ENCODE measurements at places on chromosomes 6 and 20.
A peak's percentile ranks its signal among the peaks of the same experiment; 100 is the strongest.

DNA sequence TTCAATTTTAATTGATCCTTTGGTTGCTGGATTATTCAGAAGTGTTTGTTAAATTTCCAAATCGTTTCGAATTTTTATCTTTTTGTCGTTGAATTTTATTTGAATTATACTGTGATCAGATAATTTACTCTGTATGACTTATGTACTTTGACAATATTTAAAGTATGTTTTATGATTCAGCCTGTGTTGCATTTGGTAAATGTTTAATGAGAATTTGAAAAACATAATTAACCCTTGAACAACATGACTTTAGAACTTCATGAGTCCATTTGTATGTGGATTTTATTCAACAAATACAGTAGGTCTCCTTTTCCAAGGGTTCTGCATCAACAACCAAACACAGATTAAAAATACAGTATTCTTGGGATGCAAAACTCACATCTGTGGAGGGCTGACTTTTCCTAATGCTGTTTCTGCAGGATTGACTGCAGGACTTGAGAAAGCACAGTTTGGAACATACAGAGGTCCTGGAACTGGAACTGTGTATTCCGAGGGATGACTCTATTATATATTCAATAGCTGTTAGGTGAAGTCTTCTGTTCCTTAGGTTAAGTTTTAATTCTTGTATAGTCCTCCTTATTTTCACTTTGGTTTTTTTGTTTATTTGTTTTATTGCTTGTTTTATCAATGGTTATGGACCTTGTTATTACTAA is 40.5 kb downstream of the FAM83B start:
- DNase-seq, result no peak

- no peak for DNase-seq
Measured at GRCh38 chr6:22043284-22043962, 253.4 kb downstream of the PRL start.

GRCh38 chr6:6287415-6287814 is 33.0 kb downstream of the F13A1 start:
- no peak for DNase-seq

DNA sequence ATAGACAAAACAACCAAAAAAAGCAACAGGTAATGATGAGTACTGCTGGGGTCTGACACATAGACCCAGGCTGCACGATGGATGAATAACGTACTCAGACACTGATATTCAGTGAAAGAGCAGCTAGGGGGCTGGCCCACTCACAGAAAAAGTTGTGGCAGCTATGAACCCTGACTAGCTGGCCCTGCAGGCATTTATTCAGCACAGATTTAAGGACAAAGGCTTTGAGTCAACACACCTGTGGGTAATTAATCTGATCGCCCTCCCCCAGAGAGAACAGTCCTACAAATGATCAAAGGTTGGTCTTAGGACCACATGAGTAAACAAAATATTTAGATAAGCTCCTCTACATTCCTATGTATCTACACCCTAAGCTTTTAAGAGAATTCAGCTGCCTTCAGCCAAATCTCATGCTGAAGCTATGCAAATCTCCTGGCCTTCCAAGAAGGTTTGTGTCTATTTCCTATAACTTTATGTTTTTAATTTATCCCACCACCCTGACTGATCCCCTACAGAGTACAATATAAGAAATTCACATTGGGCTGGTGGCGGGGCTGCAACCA is 81.7 kb upstream of the NXT1 start:
- peak; percentile 7 for DNase-seq

- no peak for DNase-seq
Measured at GRCh38 chr6:3699231-3699630, 52.3 kb downstream of the PXDC1 start.

GRCh38 chr6:13485923-13486562 is 1.4 kb downstream of the GFOD1 start:
- DNase-seq, result peak; percentile 48

- no peak for DNase-seq
Measured at GRCh38 chr6:115922971-115923370, 137.7 kb downstream of the FRK start.

DNA sequence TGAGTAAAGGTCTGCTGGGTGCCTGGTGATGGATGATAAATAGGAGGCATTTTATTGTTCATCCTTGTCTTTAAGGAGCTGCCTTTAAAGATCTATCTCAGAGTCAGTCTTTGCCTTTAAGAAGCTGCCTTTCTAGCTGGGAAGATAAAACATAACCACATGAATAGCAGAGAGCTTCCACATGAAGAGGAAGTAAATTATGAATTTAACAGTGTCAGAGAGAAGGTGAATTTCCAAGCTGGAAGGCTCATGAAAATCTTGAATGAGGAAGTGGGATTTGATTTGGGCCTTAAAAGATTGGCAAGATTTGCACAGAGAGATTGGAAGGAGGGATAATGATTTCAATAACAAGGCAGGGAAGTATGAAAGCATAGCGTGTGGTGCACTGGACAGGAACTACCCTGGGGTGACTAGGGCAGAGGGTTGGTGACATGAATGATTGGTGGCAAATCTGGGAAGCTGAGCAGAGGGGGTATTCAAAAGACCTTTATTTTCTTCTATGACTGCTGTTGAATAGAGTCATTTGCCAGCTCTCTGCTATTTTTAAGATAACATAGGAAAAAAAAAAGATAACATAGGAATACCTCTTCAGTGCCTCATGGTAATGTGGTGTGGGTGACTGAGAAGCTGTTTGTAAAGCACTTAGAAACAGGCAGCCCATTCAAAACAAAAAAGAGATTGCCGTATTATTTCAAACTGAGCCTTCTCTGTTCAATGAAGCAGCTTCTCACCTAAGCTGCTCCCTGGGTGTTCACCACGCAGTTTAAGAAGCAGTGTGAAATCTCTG is 591.6 kb downstream of the PKHD1 start:
- DNase-seq, result no peak

DNA sequence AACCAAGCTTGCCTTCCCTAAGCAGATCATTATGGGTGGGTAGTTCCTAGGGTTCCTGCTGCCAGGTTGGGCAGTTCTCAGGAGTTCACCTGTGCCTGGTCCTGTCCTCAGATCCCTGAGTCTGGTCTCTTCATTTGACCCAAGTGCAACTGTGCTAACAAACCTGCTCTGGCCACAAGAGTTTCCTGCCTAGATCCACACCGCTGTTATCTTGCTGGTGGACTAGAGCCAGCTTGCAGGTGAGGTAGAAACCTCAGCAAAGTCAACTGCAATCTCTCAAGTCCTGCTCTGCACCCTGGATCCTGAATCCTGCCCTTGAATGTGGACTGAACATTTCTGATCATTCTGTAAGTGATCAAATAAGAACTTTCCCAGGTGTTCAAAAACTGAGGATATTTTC is 191.8 kb upstream of the LRFN2 start:
- no peak for DNase-seq

DNA sequence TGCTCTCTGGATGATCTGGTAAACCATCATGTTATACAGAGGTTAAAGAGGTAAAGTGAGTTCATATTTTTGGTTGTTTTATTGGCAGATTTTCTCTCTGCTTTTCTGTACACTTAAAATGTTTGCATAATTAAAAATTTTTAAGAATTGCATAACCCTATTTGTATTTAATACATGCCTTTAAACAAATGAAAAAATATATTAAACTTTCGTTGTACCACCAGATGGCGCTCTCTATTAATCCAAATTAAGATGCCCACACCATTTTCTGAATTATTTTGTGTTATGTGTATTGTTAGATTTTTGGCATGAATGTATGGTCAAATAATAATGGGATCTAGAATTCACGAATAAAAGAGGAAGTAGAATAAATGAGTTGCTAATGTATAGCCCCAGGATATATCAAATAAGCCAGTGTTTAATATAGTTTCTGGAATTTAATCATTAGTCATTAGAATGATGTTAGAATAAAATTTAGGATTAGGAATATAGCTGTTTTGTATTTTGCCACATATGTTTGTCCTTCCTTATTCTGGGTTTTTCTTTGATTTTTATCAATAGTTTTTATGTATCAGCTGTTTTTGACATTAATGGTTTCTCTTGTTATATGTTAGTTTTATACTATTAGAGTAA is 38.9 kb downstream of the SMAP1 start:
- peak; percentile 47 for DNase-seq

GRCh38 chr20:39036011-39036410 is 73.9 kb downstream of the DHX35 start:
- peak; percentile 65 for DNase-seq

DNA sequence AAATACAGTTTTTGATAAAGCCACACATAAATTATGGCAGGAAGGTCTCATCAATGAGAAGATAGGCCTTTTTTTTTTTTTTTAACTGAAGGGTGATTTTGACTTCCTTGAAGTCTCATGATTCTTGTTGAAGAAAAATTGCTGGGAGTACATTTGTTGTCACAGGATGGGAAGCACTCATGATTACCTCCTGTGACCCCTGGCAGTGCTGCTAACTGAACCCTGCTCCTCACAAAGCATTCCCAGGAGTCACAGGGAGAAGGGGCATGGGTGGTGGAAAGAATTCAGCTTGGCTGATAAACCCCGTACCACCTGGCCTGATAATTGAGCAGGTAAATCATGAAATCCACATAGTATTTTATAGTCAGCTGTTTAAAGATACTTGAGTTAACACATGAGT is 86.9 kb downstream of the CD109 start:
- no peak for DNase-seq

DNA sequence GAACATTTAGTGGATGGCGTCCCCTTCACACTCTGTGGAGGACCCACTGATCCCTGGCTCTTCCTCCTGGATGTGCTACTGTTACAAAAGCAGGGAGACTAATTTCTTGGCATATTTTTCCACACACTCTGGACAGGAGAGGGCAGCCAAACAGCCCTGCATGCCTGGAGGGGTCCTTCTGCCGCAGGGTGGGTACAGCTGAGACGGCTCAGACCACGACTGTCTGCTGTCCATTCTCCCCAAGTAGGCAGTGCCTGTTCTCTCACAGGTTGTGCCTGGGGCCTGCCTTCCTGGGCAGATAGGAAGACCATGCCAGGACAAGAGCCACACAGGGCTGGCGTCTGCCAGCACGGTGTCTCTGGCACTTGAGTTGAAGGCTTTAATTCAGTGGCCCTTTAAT is 260.1 kb downstream of the FOXC1 start:
- DNase-seq, result no peak

DNA sequence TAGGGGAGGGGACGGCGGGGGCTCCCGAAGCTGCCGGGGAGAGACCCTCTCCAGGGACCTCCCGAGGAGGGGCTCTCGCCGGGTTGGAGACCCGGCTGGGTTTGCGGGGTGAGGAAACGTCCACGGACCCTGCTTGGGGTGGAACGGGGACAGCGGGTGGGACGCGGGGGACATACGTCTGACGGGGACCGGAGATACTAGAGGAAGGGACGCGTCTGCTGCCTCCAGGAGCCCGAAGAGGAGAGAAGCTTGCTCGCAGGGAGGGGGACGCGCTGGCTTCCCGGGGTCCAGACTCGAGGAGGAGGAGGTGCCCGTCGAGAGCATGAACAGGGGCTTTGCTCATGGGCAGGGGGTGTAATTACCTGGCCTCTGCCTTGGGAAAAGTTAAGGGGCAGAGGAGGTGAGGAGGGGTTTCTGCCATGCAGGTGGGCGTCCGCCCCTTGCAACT is 593 bp downstream of the DNMT3B start:
- no peak for DNase-seq

DNA sequence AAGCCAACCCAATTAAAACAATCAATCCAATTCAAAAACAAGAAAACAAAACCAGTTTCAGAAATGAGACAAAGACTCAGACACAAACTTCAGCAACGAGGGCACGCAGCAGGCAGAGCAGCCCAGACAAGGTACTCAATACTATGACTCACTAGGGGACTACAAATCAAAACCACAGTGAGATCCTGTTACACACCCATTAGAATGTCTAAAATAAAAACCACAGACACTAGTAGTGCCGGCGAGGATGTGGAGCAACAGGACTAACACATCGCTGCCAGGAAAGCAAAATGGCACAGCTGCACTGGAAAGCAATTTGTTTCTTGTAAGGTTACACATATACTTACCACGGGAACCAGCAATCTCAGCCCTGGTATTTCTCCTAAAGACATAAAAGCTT is 28.4 kb upstream of the MAS1L start:
- peak; percentile 53 for DNase-seq

GRCh38 chr20:46089417-46090388 is at the start of gene NCOA5:
NCOA5 (minus strand) TSS chr20:46089962; CDS start chr20:46079424, 10,538 bp downstream.
- peak; percentile 98 for DNase-seq

- DNase-seq, result peak; percentile 85
Measured at GRCh38 chr6:132132924-132133639, 181.9 kb upstream of the CCN2 start.

DNA sequence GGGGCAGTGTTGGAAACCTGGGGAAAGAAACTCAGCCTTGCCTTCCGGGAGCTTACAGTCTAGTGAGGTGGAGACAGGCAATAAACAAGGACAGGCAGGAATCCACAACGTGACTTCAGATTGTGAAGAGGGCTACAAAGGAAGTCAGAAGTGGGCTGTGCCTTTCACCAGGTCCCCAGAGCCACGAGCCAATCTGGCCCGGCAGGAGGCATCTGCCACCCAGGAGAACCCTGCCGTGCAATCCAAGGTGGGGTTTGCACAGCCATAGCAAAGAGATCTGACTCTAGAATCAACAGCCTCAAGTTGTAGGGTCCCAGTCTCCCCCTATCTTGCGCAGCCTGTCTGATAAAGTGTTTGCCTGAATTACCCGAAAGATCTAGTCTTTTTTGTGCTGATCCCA is 5.5 kb downstream of the SLC32A1 start:
- DNase-seq, result no peak

GRCh38 chr20:59829054-59829785 is 104.2 kb downstream of the SYCP2 start:
- no peak for DNase-seq

DNA sequence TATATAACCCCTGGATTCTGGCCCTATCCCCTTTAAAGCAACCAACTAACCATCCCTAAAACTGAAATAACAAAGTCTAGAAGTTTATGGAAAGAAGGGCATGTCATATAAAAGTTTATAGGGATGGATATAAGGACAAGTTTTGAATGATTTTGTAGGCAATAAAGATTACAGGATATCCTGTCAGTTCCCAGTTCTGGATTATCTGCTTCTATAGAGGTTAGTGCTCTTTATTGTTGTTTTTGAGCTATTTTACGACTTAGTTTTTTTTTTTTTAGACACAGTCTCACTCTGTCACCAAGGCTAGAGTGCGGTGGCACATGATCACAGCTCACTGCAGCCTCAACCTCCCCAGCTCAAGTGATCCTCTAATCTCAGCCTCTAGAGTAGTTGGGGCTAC is 48.3 kb downstream of the ZFP64 start:
- no peak for DNase-seq

DNA sequence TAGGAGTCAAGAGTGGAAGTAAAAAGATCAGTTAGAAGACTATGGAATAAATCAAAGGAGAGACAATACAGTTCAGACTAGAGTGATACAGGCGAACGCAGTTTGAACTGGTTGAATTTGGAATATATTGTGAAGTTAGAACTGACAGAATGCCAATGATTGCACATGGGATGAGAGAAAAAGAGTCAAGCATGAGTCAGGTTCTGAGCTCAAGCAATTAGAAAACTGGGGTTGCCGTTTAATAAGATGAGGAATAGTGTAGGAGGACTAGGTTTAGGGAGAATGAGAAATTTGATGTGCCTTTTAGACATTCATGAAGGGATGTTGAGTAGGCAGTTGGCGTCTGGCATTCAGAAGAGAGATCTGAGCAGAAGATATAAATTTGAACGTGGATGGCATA is 8.0 kb downstream of the RNF217 start:
- DNase-seq, result peak; percentile 49

Measured in iris pigment epithelial cell (primary cell).